ENCODE measurements at places on chromosomes 7 and 10. TPM values are rescaled to one million over a fixed set of nuclear protein-coding genes. Genes with fewer than 3 reads are reported as not detected.

AGAP4 gene
- 2.0 TPM for total RNA-seq

DHX32 gene
- total RNA-seq: 34.6 TPM

NODAL gene
- total RNA-seq: 0.23 TPM

SEC61G gene
- 619 TPM for total RNA-seq

CADPS2 gene
- total RNA-seq: 3.4 TPM

PALD1 gene
- 0.04 TPM for total RNA-seq

ATOH7 gene
- total RNA-seq: not detected

CCDC146 gene
- total RNA-seq: 1.8 TPM

TACC2 gene
- 21.4 TPM for total RNA-seq

OR6B1 gene
- total RNA-seq: not detected

ITIH2 gene
- total RNA-seq: not detected

CYP2C8 gene
- total RNA-seq: not detected

ELN gene
- not detected for total RNA-seq

IQUB gene
- not detected for total RNA-seq

NEURL1 gene
- 0.15 TPM for total RNA-seq

MAD1L1 gene
- total RNA-seq: 38.6 TPM

PHKG1 gene
- total RNA-seq: not detected

NEUROD6 gene
- total RNA-seq: not detected

ZNF365 gene
- total RNA-seq: 1.5 TPM

BICC1 gene
- 10.4 TPM for total RNA-seq

GIMAP2 gene
- 0.94 TPM for total RNA-seq

ARMS2 gene
- total RNA-seq: not detected

GPR15LG gene
- not detected for total RNA-seq

CDHR3 gene
- 1.8 TPM for total RNA-seq

FAM200A gene
- total RNA-seq: 4.7 TPM

CRYGN gene
- not detected for total RNA-seq

COL13A1 gene
- total RNA-seq: 3.7 TPM

UCN3 gene
- not detected for total RNA-seq

HOXA4 gene
- 1.6 TPM for total RNA-seq

LIPN gene
- total RNA-seq: not detected

PARD3 gene
- total RNA-seq: 37.2 TPM

PRSS1 gene
- not detected for total RNA-seq

PPP1R9A gene
- total RNA-seq: not detected

PIP gene
- not detected for total RNA-seq

FGFR2 gene
- 14.7 TPM for total RNA-seq

MDFIC gene
- total RNA-seq: 9.7 TPM

TAS2R4 gene
- 0.61 TPM for total RNA-seq

SEPHS1 gene
- total RNA-seq: 44.0 TPM

PON1 gene
- total RNA-seq: not detected

RELN gene
- total RNA-seq: not detected

ASZ1 gene
- not detected for total RNA-seq

AQP1 gene
- total RNA-seq: not detected

AKR1C3 gene
- 3.7 TPM for total RNA-seq

TMEM120A gene
- total RNA-seq: 23.3 TPM

CLDN4 gene
- 1.5 TPM for total RNA-seq

HECW1 gene
- total RNA-seq: not detected

WAC gene
- total RNA-seq: 48.6 TPM

HOXA9 gene
- 6.8 TPM for total RNA-seq

DOCK1 gene
- total RNA-seq: 37.3 TPM

MEOX2 gene
- not detected for total RNA-seq

TMEM254 gene
- total RNA-seq: 31.2 TPM

PRSS2 gene
- total RNA-seq: not detected
